Thoracic aorta (tissue), 2 donors: ENCODE measurements at places on chromosomes 7 and 10. TPM values are rescaled to one million over a fixed set of nuclear protein-coding genes. Genes with fewer than 3 reads are reported as not detected.

DNA sequence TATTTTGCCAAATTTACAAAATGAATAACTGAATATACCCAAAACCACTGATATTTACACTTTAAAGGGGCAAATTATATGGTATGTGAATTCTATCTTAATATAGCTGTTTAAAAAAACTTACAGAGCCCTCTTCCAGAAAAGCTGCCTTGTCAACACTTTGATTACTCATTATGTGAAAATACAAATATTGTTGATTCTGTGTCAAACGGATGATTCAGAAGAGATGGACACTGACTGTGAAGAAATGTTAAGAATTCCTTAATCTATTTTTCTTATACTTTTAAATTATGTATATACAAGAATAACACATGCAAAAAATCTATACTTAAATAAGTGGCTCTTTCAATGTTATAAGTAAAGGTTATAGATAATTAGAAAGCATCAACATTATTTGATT lies 41.5 kb downstream of the SMURF1 start:
- H3K4me1 ChIP-seq = peaks cover 83% of the 10 kb centered on the region
- H3K27ac ChIP-seq = no peak overlapping the region
- H3K4me3 ChIP-seq = no peak overlapping the region
- no peak for DNase-seq
- no peaks in the 10 kb centered on the region for H3K36me3 ChIP-seq

- H3K36me3 ChIP-seq = no peaks in the 10 kb centered on the region
- no peaks in the 10 kb centered on the region for H3K27me3 ChIP-seq
- H3K4me3 ChIP-seq = no peak overlapping the region
- no peak overlapping the region for H3K27ac ChIP-seq
- peaks cover 3% of the 10 kb centered on the region for H3K4me1 ChIP-seq
- DNase-seq = no peak
Observed at GRCh38 chr7:78396210-78396609, 597.6 kb downstream of the PHTF2 start.

GRCh38 chr7:7798510-7798909 lies 80.1 kb upstream of the RPA3 start:
- no peaks in the 10 kb centered on the region for H3K4me1 ChIP-seq
- no peak overlapping the region for H3K4me3 ChIP-seq
- no peak overlapping the region for H3K27ac ChIP-seq

DNA sequence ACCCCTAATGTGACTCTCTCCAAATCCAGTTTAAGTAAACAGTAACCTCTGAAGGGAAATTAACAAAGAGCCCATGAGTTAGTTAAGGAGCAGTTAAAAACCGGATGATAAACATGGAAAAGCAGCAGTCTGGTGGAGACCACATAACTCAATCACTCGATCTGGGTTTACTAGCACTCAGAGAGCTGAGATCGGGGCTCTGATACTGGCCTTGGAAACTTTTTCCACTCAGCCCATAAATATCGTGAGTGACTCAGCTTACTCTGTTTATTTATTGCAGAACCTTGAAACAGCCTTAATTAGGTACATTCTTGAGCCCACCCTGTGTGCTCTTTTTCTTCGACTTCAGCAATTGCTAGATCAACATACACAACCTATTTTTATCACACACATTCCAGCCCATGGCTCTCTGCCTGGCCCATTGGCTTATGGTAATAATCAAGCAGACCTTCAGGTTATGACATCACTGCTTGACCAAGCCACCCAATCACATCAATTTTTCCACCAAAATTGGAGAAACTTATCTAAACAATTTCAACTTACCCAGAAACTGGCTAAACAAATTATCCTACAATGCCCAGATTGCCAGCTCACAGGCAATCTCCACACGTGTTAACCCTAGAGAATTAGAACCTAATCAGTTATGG lies 82.2 kb upstream of the GPR22 start:
- H3K4me1 ChIP-seq = peaks cover 33% of the 10 kb centered on the region
- no peaks in the 10 kb centered on the region for H3K36me3 ChIP-seq
- peak overlapping the region; percentile 95 for H3K27ac ChIP-seq
- H3K4me3 ChIP-seq = peak overlapping the region; percentile 58

- no peak overlapping the region for H3K27ac ChIP-seq
- peaks cover 6% of the 10 kb centered on the region for H3K36me3 ChIP-seq
- peak overlapping the region; percentile 63 for H3K4me3 ChIP-seq
- no peaks in the 10 kb centered on the region for H3K27me3 ChIP-seq
Observed at GRCh38 chr7:151382079-151382885, 27.6 kb downstream of the WDR86 start.

DNA sequence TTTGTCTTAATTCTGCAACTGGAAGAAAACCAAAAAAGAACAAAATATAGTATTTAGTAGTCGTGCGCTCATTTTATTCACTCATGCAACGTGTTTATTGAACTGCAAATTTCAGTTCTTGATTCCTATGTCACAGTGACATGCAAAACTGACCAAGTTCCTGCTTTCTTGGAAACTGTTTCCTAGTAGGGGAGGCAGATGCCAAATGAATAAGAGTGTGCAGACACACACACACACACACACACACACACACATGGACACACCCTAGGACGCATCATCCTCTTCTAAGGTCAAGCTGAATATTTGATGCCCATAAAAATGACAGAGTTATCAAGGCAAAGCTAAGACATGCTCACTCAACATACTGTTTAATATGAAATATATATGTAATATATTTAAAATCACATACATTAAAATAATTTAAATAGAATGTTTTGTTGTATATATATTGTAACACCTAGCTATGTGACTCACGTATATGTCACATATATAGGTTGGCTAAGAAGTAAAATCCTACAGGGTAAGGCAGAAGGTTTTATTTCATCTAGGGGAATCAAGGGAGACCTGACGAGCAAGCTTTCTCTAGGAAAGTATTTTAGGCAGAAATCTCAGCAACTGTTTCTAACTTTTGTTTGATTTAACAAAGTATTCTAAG lies 79.6 kb downstream of the SVIL start:
- no peak for DNase-seq
- H3K36me3 ChIP-seq = peaks cover 42% of the 10 kb centered on the region
- H3K27ac ChIP-seq = peak overlapping the region; percentile 75
- H3K4me3 ChIP-seq = no peak overlapping the region
- peaks cover 17% of the 10 kb centered on the region for H3K4me1 ChIP-seq

DNA sequence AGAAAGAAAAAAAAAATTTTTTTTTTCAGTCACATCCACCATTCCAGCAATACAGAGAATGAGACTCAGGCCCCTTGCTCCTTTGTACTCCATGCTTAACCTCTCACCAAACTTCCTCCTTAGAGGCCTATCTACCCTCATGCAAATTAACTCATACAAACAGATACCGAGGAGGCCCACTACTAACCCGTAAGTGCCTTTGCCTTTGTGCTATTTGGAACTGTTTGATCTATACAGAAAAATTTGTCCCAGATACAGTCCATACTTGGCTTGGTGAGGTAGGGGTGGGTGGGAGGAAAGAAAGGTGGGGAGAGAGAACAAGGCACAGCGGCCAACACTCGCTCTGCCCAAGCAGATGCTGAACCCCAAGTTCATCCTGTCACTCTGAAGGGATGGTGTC lies 87.8 kb upstream of the DUSP5 start:
- no peak for DNase-seq
- H3K27me3 ChIP-seq = no peaks in the 10 kb centered on the region
- no peaks in the 10 kb centered on the region for H3K36me3 ChIP-seq
- peaks cover 10% of the 10 kb centered on the region for H3K4me1 ChIP-seq
- H3K4me3 ChIP-seq = no peak overlapping the region
- H3K27ac ChIP-seq = no peak overlapping the region

GRCh38 chr7:21422751-21423150 lies 5.1 kb upstream of the SP4 start:
- no peaks in the 10 kb centered on the region for H3K4me1 ChIP-seq
- no peak overlapping the region for H3K4me3 ChIP-seq
- no peak for DNase-seq
- no peak overlapping the region for H3K27ac ChIP-seq
- H3K27me3 ChIP-seq = no peaks in the 10 kb centered on the region

Gene ACTR3C
- 6.4 TPM for total RNA-seq

Gene PCBD1
- total RNA-seq = 12.8 TPM

Gene HECW1
- total RNA-seq = 0.28 TPM

Gene H2BK1
- total RNA-seq = not detected

Gene HMX3
- not detected for total RNA-seq

Gene HYAL4
- not detected for total RNA-seq

Gene PLEKHS1
- not detected for total RNA-seq

Gene MUC3A
- total RNA-seq = not detected

Gene COL13A1
- total RNA-seq = 23.1 TPM

Gene MNX1
- not detected for total RNA-seq
